Parietal lobe (tissue), 2 donors: ENCODE measurements at places on chromosomes 16 and 17. TPM values are rescaled to one million over a fixed set of nuclear protein-coding genes. Genes with fewer than 3 reads are reported as not detected.

Gene LYRM9
- 16.6 TPM for total RNA-seq

Gene CYLD
- total RNA-seq, result 64.5 TPM

Gene KCNJ18
- total RNA-seq, result not detected

Gene VMO1
- total RNA-seq, result not detected

Gene KRTAP4-9
- not detected for total RNA-seq

Gene PRCD
- total RNA-seq, result 0.94 TPM

Gene KRTAP2-1
- total RNA-seq, result not detected

Gene SEZ6L2
- total RNA-seq, result 52.0 TPM

Gene CLEC10A
- not detected for total RNA-seq

Gene SECTM1
- not detected for total RNA-seq

Gene KRT36
- not detected for total RNA-seq

Gene KCTD19
- total RNA-seq, result 0.31 TPM

Gene FMNL1
- total RNA-seq, result 7.5 TPM

Gene TNFSF13
- total RNA-seq, result 0.94 TPM

Gene CDRT15
- not detected for total RNA-seq

Gene KRT35
- not detected for total RNA-seq

Gene ODAD4
- total RNA-seq, result 3.1 TPM

Gene TPSAB1
- not detected for total RNA-seq

Gene RPAIN
- 133 TPM for total RNA-seq

Gene LPO
- total RNA-seq, result not detected

Gene ZNF778
- total RNA-seq, result 37.6 TPM

Gene TM4SF5
- not detected for total RNA-seq

Gene RHBDL1
- total RNA-seq, result 1.6 TPM

Gene MLX
- 35.7 TPM for total RNA-seq

Gene AIPL1
- not detected for total RNA-seq

Gene ITGAD
- total RNA-seq, result not detected

Gene QPRT
- 2.8 TPM for total RNA-seq

Gene USH1G
- total RNA-seq, result not detected

Gene GAST
- not detected for total RNA-seq

Gene SLFN11
- total RNA-seq, result 2.5 TPM

Gene GPR142
- total RNA-seq, result not detected

Gene UBTF
- total RNA-seq, result 101 TPM

Gene GDPD3
- 1.9 TPM for total RNA-seq

Gene LHX1
- not detected for total RNA-seq

Gene CD300E
- not detected for total RNA-seq

Gene SNX20
- total RNA-seq, result not detected

Gene SLFN12L
- not detected for total RNA-seq

Gene LGALS9B
- not detected for total RNA-seq

Gene MMP28
- total RNA-seq, result 9.7 TPM
